ENCODE measurements at places on chromosomes 2 and 18.

DNA sequence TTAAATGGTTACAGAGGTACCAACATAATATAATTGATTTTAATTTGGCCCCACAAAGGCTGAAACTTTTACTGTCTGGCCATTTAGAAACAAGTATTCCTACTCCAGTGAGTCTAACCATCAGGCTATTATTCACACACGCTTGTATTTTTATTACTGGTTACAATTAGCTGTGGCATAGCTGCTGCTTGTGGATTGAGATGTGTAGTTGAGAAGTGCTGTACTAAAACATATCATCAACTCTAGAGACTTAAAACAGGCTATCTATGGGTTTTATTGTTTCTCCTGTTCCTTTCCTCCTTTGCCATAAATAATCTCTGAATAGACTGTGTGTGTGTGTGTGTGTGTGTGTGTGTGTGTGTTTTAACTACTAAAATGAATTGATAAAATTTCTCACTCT, 530.2 kb downstream of the CCDC85A start:
- DNase-seq: no peak

- DNase-seq: no peak
Measured at GRCh38 chr2:123380370-123380935, 644.6 kb upstream of the CNTNAP5 start.

DNA sequence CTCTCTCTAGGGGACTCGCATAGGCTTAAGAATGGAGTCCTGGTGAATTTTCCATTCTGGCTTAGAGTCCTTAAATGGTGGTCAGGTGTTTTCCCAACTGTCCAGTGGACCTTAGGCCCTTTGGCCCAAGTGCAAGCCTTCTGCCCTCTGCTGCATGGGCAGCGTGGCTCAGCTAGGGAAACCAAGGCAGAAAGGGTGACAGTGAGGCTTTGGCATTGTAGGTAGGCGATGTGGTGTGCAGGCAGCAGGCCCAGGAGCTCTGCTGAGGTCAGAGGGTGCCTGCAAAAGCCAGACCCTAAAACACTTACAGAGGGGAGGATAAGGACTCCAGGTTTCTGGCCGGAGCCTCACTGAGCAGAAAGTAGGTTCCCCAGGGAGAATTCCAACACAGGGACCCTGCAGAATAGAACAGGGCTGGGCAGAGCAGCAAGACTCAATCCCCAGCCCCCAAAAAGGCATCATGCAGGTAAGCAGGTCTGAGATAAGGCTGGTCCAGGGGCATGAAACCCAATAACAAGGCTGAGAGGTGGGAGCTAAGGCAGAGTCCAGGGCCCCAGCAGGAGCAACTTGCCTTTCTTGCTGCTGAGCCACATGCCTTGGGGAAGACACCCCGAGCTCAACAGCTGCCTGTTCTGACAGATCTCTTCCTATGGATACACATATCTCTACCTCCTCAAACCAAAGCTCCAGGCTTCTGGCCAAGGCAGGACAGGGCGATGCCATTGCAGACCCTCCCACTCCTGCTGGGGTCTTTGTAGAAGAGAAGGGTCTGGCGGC, 199.7 kb downstream of the TNS1 start:
- no peak for DNase-seq

GRCh38 chr2:168156661-168157060, 90.7 kb downstream of the STK39 start:
- DNase-seq: no peak

DNA sequence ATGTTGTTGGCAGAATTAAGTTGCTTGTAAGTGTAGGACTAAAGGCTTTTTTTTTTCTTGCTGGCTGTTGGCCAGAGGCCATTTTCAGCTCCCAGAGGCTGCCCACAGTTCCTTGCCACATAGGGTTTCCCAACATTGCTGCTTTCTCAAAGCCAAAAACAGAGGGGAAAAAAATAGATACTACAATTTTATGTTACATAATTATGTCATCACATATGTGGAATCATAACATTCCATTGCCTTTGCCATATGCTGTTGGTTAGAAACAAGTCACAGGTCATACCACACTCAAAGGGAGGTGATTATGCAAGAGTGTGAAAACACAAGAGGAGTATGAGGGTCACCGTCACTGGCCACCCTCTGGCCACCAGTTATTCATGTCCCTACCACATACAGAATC, 154.5 kb downstream of the RTN4 start:
- DNase-seq: no peak

GRCh38 chr2:196798980-196799379, 503 bp downstream of the GTF3C3 start:
- DNase-seq: no peak

DNA sequence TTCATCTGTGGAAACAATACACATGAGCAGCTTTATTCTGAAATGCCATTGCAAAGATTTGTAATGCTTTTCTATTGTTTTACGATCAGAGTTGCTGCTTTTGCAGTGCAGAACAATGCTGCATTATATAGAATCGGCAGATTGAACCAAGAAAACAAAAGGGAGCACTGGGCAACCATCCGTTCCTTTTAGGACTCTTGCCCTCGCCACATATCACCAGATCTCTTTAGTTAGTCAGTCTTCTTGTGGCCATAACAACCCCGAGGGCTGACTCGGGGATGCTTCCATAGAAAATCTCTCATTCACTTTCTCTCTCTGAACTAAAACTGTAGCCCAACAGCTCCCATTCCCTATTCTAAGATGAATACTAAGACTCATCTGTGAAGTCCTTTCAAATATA, 340.4 kb downstream of the NRXN1 start:
- no peak for DNase-seq

DNA sequence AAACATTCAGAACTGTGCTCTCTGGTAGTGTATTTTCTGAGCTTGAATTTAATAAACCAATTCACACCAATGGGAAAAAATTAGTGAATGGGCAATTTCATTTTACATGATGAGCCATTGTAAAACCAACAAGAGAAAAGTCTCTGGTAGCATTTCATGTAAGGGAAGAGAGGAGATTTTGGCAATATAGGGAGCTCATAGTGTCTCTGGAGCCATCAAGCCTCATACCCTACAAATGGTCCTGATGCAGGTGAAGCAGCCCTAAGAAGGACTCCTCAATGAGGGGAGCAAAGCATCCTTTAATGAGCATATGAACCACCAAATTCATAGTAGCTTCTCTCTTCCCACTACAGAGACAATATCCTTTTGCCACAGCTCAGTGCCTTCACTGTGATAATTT, 373.0 kb downstream of the RIT2 start:
- no peak for DNase-seq

GRCh38 chr2:113799375-113799774, 42.9 kb upstream of the SLC35F5 start:
- no peak for DNase-seq

GRCh38 chr2:44250376-44250775, 24.9 kb upstream of the SLC3A1 start:
- DNase-seq: no peak

DNA sequence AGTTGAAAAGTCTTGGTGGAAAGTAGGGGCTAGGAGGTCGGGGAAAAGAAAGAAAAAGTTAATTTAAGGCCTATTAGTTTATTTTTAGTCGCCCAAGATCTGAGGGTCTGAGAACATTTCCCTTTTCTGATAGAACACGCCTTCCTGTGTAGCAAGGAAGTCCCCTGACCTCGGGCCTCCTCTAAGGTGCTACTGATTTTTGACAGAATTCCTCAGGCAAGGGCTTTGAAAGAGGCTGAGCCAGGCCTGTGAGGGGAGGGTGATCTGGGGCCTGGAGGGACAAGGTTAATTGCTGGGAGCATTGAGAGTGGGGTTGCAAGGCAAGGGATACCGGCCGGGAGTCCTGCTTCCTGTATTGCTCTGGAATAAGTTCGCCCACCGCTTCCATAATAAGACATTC, 131.4 kb upstream of the MYCN start:
- no peak for DNase-seq

DNA sequence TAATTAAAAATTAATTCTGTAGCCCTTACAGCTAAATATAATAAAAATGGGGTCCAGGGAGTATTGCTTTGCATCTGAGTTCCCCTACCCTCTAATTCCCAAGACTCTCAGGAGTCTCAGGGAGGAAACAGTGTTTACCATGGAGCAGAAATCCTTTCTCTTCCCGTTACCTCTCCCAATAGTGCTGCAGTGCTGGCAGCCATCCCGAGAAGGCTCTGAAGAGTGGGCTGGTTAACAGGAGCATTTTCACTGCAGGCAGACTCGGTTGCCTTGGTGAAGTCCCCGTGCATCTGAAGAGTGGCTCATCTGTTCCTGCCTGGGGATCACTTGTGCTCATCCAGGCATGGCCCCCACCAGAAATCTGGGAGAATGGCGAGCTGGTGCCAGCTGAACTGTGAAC, 41.8 kb upstream of the TMEM178A start:
- no peak for DNase-seq

DNA sequence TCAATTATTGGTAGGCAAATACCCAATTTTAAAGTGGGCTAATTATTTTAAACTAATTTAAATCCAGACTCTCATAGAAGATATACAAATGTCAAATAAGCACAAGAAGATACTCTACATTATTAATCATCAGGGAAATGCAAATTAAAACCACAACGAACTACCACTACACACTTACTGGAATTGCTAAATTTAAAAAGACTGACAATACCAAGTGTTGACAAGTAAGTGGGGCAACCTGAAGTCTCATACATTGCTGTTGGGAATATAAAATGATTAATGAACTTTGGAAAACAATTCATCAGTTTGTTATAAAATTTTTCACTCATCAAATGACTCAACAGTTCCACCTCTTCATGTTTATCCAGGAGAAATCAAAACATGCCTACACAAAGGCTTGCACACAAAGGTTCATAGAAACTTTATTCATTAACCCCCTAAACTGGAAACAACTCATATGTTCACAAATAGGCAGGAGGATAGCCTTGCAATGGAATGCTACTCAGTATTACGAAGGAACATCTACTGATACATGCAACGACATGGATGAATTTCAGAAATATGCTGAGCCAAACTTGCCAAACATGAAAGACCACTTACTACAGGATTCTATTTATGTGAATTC, 120.8 kb downstream of the MCFD2 start:
- DNase-seq: no peak

DNA sequence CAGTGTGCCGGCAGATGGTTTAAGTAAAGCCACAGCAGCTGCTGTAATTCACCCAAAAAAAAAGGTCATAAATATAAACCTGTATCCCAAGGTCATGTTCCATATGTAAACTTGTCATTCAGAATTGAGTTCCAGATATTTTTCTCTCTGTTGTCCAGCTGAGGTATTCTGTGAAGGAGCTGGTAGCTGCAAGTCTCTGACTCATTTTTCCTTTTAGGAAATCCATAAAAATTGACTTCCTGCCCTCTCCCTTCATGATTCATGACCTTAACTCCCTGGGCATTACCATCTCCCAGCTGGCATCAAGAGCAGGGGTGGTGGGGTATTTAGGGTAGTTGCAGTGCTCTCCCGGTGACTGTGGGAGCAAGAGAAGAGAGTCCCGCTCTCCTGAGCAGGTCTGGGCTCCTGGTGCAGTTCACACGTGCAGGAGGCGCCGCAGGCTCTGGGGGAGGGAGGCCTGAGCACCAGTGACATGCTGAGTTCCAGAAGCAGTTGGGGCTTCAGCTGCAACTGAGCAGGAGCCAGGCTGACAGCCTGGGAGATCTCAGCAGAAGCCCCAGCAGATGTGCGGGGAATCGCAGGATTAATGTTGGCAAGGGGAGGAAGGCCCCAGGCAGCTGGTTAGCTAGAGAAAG, 192.6 kb downstream of the MGAT5 start:
- DNase-seq: no peak

DNA sequence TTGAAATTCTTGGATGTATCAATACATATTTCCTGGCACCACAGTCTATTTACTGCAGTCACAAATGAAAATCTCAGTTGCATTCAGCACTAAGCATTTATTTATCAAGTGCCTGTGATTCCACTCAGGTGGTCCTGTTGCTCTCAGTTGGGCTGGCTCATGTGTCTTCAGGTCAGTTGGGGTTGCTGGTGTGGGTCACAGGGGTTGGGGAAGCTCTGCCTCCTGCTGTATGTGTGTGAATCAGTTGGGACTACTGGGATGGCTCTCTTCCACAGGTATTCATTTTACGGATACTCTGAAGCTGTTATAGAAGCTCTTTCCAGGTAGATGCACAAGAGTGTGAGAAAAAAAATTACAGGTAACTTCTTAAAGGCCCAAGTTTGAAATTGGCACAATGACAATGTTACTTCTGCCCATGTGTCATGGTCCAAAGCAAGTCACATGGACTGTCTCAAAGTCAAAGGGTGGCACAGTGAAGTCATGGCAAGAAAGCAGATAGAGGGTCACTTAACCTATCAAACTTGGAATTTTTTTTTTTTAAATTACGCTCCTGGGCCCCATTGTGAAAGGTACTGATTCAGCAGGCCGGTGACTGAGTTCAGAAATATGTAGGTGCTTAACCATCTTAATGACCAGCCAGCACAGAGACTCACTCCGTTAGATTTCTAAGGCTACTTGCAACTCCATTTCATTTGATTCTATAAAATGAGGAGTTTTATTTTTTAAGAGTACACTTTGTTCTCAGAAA, 249.2 kb upstream of the GCFC2 start:
- no peak for DNase-seq

DNA sequence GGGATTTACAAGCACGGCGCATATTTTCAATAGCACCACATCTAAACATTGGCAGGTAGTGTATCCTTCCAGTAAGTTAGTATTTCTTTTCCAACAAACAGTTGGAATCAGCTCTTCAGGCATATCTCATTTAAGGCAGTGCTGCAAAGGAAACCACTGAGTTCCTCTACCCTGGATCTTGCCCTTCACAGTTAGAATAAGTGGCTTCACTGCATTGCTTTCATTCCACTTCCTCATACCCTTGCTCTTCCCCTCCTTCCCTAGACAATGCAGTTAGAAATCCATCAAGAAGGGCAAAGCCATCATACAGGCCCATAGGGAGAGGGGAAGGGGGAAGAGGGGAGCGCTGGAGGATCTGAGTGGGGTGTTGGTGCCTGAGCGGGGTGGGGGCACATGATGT, 173.7 kb downstream of the FBXO15 start:
- DNase-seq: no peak

DNA sequence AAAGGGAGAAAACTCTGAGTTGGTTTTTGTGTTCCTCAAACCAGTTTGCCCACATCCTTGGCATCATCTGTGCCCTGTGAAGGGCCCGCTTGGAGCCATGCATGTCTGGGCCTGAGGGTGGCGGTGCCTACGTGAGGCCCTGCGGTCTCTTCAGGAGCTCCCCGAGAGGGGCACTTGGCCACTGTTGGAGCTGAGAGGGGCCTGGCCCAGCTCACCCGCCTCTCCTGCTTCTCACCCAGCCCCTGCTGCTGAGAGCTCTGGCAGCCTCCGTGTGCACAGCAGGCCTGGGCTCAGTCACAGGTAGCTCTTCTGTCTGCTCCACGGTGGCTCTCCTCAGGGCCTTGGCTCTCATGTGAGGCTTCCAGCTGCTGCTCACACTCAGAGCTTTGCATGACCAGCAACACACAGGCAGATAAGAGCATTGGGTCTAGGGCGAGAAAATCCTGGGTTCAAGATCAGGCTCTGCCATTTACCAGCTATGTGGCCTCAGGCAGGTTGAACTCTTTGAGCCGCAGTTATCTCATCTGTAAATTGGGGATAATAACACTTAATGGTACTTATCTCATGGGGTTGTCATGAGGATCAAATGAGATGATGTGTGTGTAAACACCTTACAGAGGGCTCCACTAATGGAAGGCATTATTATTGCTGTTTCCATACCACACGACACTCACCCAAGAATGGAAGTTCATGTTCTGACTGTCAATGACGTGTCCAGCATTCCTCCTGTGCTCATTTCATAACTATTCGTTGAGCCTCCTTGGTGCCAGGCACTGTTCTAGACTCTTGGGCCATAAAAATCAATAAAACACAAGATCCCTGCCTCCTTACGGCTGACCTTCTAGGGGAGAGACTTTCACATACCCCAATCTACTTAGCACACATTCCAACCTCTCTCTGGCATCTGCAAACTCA, 41.6 kb upstream of the PLB1 start:
- DNase-seq: peak; percentile 12

Measured in AG04449 (cell line).